Retina (tissue), 1 donor: ENCODE measurements at places on chromosomes 4 and X.
A peak's percentile ranks its signal among the peaks of the same experiment; 100 is the strongest.

DNA sequence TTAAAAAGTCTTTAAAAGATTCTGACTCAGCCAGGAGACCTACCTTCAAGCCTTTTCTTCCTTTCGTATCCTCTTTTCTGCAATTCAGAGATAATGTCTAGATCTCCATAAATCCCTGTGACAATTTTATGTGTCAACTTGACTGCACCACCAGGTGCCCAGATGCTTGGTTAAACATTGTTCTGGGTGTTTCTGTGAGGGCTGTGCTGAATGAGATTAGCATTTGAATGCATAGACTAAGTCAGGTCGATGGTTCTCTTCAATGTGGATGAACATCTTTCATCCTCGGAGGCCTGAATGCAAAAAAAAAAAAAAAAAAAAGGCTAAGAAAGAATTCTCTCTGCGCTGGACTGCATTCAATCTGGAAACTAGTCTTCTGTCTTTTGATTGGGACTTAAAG is 1082.7 kb downstream of the NLGN4X start:
- DNase-seq: no peak

DNA sequence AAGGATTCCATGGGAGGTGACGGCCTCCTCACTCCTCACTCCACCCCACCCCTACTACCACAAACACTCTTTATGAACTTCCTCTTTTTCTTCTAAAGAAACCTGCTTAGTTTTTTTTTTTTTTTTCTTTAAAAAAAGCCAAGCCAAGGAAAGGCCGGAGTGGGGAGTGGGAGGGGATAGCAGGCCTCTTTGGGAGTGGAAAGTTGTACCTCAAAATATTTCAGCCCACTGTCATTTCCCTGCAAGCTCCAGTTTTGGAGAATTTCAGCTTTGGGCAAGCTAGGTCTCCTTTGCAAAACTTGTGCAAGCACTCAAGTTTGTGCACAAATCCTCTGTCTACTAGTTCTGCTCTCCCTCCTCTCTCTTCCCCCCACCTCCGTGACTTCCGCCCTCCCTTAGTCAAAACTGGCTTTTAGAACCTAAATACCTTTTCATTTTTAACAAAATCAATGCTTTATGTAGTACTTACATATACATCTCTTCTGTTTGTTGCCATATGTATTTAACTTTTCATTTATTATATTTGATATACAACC is 512 bp upstream of the ANTXR2 start:
- DNase-seq: no peak

GRCh38 chr4:81756973-81757372 is 285.3 kb upstream of the RASGEF1B start:
- no peak for DNase-seq

- no peak for DNase-seq
These were observed 134.6 kb downstream of the ASMT start for GRCh38 chrX:1749499-1749898.

GRCh38 chr4:110034026-110034393 is 121.3 kb downstream of the EGF start:
- DNase-seq: no peak

DNA sequence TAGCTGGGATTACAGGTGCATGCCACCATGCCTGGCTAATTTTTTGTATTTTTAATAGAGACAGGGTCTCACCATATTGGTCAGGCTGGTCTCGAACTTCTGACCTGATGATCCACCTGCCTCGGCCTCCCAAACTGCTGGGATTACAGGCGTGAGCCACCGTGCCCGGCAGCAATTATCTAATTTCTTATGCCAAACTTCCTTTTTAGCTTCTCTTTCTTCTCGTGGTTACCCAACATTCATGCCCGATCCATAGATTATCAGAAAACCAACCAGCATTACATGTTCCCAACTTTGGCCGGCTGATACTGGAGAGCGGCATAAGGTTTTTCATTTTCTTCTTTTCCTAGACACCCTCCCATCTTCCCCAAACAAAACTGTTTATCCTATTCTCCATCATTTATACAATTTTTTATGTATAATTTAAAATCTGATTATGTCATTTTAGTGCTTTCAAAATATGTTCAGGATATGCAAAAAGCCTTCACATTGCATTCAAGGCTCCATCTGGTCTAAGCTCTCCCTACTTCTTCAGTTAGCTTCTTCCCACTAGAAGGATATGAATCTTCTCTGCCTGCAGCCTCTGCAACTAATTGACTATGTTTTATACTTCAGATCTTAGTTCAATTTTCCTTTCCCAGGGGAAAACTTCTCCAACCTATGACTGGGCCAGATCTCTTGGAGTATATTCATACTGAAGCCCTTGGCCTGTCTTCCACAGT is 8.7 kb downstream of the SLC7A11 start:
- DNase-seq: no peak

DNA sequence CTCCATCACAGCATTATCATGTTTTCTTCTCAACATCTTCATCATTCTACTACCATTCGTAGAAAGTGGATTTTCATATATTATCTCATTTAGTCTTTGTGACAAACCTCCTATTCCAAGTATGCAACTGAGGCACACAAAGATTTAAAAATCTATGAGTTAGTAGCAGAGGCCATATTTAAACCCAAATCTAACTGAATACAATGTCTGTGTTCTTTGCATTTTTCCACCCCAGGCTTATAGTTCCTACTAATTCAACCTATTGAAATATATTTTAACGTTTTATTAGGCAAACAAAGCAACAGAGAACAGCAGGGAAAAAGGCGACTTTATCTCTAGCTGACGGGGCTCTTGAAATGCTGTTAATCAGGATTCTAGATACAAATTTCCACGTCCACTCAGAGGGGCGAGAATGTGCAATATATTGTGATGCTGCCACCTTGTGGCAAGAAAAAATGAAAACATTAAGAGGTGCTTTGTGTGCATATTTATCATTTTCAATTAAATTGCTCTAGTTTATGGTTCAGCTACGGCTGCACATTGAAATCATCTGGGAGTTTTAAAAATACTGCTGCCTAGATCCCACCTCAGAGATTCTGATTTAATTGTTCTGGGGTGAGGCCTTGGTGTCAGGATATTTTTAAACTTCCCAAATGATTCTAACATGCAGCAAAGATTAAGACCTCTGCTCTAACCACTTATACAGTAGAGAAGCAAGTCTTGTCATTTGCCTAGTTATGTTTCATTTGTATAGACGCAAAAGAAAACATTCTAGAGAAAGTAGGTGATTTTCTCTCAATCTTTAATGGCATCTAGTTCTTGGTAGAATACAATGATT is 315.9 kb downstream of the MAPK10 start:
- DNase-seq: peak; percentile 57

GRCh38 chr4:150547154-150547838 is 34.7 kb upstream of the MAB21L2 start:
- DNase-seq: no peak

- no peak for DNase-seq
These were observed 17.5 kb upstream of the ZNF41 start for GRCh38 chrX:47500554-47500953.

GRCh38 chr4:98658287-98659105 is at the start of gene TSPAN5:
Gene TSPAN5, minus strand, starts transcription at chr4:98658611.
- DNase-seq: peak; percentile 91

GRCh38 chr4:76188149-76188548 is 25.5 kb downstream of the SCARB2 start:
- DNase-seq: no peak

- DNase-seq: peak; percentile 71
These were observed 855 bp downstream of the GPRASP2 start for GRCh38 chrX:102712981-102713625.

DNA sequence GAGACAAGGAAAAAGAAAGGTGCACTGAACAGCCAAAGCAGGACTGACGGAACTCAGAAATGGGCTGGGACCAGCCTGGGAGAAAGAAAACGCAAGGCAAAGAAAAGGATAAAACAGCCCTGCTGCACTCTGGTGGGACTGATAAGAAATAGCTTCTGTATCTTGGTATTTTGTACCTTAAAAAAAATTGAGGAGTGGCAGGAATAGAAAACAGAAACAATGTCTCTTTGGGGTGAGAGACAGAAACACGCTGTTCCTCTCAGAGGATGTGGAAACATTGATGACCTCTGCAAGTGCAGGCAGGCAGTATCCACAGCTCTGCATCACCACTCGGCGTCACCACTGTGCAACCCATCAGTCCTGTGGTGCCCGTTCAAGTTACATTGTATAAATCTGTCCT is 152.5 kb upstream of the SPRY1 start:
- DNase-seq: no peak

- no peak for DNase-seq
These were observed 69.2 kb downstream of the RPS6KA6 start for GRCh38 chrX:84118769-84119168.
